ENCODE measurements at places on chromosomes 6 and 20. TPM values are rescaled to one million over a fixed set of nuclear protein-coding genes. Genes with fewer than 3 reads are reported as not detected.

Gene PNRC1
- total RNA-seq, result 190 TPM

Gene NKX2-2
- total RNA-seq, result not detected

Gene SFT2D1
- 26.6 TPM for total RNA-seq

DNA sequence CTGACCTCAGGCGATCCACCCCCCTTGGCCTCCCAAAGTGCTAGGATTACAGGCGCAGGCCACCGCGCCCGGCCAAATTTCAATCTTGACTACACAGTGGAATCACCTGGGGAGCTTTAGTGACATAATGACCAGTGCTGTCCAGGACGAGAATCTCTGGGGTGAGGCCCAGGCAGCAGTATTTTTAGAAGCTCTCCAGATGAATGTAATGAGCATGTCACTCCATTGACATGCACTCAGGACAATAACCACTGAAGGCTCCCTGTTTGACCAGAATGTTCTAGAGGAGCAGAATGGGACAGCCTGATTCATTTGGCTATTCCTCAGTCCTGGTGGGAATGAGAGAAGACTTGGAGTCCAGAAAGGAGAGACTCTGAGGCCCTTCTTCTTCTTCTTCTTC, 39.2 kb downstream of the SRSF3 start:
- DNase-seq, result no peak

GRCh38 chr20:9839626-9840025, 750 bp upstream of the PAK5 start:
- DNase-seq, result no peak

- DNase-seq, result no peak
Observed at GRCh38 chr6:47439348-47439668, 38.3 kb upstream of the CD2AP start.

- DNase-seq, result no peak
Observed at GRCh38 chr20:33522256-33522820, 32.4 kb downstream of the CBFA2T2 start.

- no peak for DNase-seq
Observed at GRCh38 chr6:158813032-158813431, 6.1 kb downstream of the EZR start.
